ENCODE measurements at places on chromosomes 16 and 17.

GRCh38 chr17:58339755-58340404, 11.3 kb upstream of the TSPOAP1 start:
- no peak for DNase-seq

DNA sequence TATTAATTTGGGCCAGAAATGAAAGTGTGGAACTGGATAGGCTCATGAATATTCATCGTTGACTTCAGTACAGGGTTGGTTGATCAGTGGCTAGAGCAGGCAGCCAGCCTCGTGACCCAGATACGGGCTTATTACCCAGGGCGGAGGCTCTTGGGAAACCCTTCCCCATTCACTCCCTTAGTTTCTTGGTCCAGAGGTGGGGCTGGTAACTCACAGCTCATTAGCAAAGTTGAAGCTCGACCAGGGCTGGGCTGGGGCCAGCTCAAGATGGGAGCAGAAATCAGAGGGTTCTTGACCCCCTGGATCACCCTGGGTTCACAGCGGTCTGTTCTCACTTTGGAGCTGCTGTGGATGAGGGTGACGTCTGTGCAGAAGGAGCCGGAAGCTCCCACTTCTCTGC, 44.6 kb upstream of the GSE1 start:
- peaks cover 66% of the 10 kb centered on the region for H3K4me1 ChIP-seq
- H3K27ac ChIP-seq, result no peak overlapping the region
- peaks cover 13% of the 10 kb centered on the region for H3K36me3 ChIP-seq
- H3K27me3 ChIP-seq, result no peaks in the 10 kb centered on the region
- no peak overlapping the region for H3K4me3 ChIP-seq
- no peak for DNase-seq

GRCh38 chr17:80018917-80019651, 16.6 kb downstream of the TBC1D16 start:
- no peaks in the 10 kb centered on the region for H3K27me3 ChIP-seq
- no peak for DNase-seq
- H3K4me3 ChIP-seq, result no peak overlapping the region
- H3K4me1 ChIP-seq, result peaks cover 9% of the 10 kb centered on the region
- H3K27ac ChIP-seq, result no peak overlapping the region

GRCh38 chr17:39080421-39081078, 70.9 kb downstream of the PLXDC1 start:
- H3K4me3 ChIP-seq, result no peak overlapping the region
- peaks cover 4% of the 10 kb centered on the region for H3K4me1 ChIP-seq
- no peak overlapping the region for H3K27ac ChIP-seq
- DNase-seq, result no peak
- peaks cover 7% of the 10 kb centered on the region for H3K36me3 ChIP-seq
- H3K27me3 ChIP-seq, result peaks cover 4% of the 10 kb centered on the region

GRCh38 chr17:4386406-4386805, 19.9 kb upstream of the UBE2G1 start:
- H3K4me1 ChIP-seq, result no peaks in the 10 kb centered on the region
- DNase-seq, result no peak
- no peak overlapping the region for H3K4me3 ChIP-seq
- H3K27me3 ChIP-seq, result no peaks in the 10 kb centered on the region
- H3K36me3 ChIP-seq, result no peaks in the 10 kb centered on the region

DNA sequence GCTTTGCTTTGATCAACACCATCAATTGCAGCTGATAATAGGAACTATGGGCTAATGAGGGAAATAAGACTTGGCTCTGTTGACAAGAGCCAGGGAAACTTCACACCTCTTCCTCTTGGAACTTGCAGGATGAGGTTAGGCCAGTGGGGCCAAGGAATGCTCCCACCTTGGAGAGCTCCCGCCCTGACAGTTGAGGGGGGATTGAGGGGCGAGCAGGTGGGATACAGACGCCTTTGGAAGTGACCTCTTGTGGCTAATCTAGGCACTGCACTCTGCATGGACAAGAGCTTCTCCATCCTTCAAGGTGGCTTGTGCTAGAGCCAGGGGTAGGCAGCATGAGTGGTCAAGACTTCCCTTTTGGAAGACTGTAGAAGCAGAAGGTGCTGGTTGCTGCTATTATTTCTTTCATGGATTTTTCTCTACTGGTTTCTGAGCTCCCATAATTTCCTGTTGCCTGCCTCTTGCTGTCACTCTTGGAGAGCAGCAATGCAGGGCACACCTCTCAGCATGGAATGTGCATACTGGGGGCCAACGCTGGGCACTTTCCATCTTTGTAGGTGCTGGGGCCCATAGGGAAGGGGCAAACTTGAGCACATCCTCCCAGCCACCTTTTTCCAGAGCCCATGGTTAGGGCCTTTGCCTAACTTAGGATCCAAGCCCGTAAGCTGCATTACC, 2.3 kb upstream of the PHF12 start:
- H3K27ac ChIP-seq, result no peak overlapping the region
- no peaks in the 10 kb centered on the region for H3K36me3 ChIP-seq
- peaks cover 3% of the 10 kb centered on the region for H3K4me1 ChIP-seq
- no peaks in the 10 kb centered on the region for H3K27me3 ChIP-seq

DNA sequence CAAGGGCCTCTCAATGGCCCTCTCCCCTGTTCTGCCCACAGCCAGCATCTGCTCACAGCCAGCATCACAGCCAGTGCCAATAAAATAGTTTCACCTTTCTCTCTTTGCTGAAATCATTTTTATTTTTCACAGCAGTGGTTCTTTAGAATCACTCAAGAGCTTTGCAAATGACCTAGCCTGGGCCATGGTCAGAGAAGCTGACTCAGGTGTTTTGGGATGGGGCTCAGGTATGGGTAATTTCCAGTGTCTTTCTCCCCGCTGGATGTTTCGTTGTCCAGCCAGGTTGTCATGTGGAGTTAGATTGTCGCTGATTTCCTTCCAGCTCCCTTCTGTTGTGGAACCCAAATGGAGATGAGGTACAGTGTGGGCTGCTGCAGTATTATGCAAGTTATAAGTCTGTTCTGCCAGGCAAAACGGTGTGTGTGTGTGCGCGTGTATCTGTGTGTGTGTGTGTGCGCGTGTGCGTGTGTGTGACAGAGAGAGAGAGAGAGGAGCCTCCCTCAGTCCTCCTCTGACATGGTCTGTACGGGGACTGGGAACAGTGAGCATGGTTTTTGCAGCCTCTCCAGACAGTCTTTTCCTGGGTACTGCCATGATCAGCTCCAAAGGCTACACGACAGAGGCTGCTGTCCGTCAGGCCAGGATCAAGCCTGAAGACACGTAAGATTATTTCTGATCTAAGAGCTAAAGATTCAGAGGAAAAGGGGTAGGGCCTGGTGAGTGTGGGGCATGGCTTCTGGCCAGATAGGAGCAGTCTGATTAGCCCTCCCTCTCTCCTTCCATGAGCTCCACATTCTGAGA, 1.4 kb upstream of the PMP22 start:
- H3K27me3 ChIP-seq, result no peaks in the 10 kb centered on the region
- no peak overlapping the region for H3K4me3 ChIP-seq
- H3K4me1 ChIP-seq, result peaks cover 12% of the 10 kb centered on the region
- H3K36me3 ChIP-seq, result no peaks in the 10 kb centered on the region
- H3K27ac ChIP-seq, result no peak overlapping the region
- DNase-seq, result no peak

- no peaks in the 10 kb centered on the region for H3K36me3 ChIP-seq
- H3K27me3 ChIP-seq, result peaks cover 42% of the 10 kb centered on the region
- DNase-seq, result no peak
- no peak overlapping the region for H3K4me3 ChIP-seq
- H3K27ac ChIP-seq, result no peak overlapping the region
Observed at GRCh38 chr17:81184555-81184954, 18.5 kb upstream of the AATK start.

DNA sequence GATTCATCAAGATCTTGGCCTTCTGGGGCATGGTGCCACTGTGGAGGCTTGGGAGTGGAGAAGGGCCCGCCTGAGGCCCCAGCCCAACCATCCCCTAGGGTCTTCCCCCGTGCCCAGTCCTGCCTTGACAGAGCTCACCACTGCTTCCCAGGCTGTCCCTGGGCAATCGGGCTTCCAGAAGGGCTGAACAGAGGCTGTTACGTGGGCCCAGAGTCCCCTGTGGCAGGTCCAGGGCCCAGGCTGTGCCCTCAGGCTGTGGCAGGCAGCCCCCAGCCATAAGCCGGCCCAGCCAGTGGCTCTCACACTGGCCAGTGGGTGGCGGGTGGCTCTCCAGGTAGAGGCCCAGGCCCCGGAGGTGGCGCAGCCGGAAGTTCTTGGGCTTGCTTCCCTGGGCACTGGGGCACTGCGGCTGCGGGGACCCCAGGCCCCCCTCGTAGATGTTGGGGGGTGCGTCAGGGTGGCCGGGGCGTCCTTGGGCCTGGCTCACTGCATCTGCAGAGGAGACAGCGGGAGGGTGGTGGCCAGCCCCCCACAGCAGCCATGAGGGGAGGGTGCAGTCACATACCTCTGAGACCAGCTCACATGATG, 809 bp downstream of the C16orf90 start:
- no peak for DNase-seq
- peaks cover 6% of the 10 kb centered on the region for H3K4me1 ChIP-seq
- H3K27me3 ChIP-seq, result no peaks in the 10 kb centered on the region
- H3K36me3 ChIP-seq, result peaks cover 3% of the 10 kb centered on the region

DNA sequence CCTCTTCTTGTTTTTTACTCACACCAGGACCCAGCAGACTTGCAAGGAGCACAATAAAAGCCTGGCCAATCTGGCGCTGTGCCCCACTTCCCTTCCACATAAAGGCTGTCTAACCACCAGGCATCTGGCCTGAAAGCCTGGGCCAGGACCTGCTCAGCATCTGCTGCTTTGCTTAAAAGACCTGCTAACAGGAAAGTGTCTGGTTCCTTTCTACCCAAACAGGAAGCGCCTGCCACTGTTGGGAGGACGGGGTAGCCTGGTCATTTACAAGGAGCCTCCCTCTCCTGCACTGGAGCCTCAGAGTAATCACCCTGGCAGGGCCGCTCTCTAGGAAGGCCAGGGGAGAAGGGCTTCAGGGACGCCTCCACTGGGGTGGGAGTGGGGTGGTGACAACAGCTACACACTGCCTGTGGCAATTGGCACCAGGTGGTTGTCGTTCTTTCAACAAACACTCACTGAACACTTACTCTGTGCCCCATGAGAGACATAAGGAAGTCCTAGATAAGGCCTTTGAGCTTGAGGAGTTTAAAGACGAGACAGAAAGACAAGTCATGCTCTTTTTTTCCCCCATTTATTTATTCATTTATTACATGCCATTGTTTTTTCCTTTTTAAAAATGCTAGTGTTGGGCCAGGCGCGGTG, 6.3 kb upstream of the MMP28 start:
- H3K4me3 ChIP-seq, result no peak overlapping the region
- H3K36me3 ChIP-seq, result no peaks in the 10 kb centered on the region
- peaks cover 50% of the 10 kb centered on the region for H3K27me3 ChIP-seq
- H3K27ac ChIP-seq, result no peak overlapping the region
- no peaks in the 10 kb centered on the region for H3K4me1 ChIP-seq

GRCh38 chr17:5591966-5592365, 7.7 kb upstream of the NLRP1 start:
- H3K36me3 ChIP-seq, result no peaks in the 10 kb centered on the region
- no peak overlapping the region for H3K27ac ChIP-seq
- H3K4me3 ChIP-seq, result no peak overlapping the region
- H3K27me3 ChIP-seq, result peaks cover 14% of the 10 kb centered on the region

DNA sequence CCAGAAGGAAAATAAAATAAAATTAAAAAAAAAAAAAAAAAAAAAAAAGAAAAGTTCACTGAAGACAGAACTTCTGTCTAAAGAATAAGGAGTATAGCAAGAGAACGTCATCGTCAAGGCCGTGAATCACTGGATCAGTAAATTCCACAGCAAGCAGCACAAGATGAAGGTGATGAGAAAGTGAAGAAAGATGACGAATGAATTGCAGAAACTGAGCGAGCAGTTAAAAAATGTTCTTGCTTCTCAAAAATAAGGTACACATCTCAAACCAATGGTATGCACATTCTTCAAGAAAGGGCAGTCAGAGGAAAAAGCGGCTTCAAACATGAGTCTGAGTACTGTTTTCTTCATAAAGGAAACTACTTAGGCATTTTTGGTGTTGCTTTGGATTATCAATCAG, 104.7 kb downstream of the SMG6 start:
- DNase-seq, result no peak
- peaks cover 6% of the 10 kb centered on the region for H3K36me3 ChIP-seq
- no peak overlapping the region for H3K4me3 ChIP-seq
- H3K27me3 ChIP-seq, result no peaks in the 10 kb centered on the region

DNA sequence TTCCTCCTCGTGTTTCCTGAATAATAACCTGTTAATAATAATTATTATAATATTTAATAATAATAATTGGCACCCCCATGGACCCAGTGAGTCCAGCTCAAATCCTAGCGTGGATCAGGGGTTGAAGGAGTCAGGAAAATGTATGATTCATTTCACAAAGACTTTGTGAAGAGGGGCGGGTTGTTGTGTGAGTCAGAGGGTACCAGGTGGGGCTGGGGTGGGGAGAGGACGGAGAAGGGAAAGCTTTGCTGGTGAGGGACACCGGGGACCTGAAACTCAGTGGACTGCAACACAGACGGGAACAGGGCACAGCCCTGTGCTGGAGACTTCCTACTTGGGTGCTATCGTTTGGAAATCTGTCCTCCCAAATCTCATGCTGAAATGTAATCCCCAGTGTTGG, 3.1 kb upstream of the ADORA2B start:
- H3K36me3 ChIP-seq, result no peaks in the 10 kb centered on the region
- H3K4me1 ChIP-seq, result peaks cover 13% of the 10 kb centered on the region
- H3K27me3 ChIP-seq, result no peaks in the 10 kb centered on the region
- H3K27ac ChIP-seq, result no peak overlapping the region
- no peak overlapping the region for H3K4me3 ChIP-seq
- no peak for DNase-seq

- H3K27ac ChIP-seq, result no peak overlapping the region
- no peaks in the 10 kb centered on the region for H3K36me3 ChIP-seq
- peaks cover 94% of the 10 kb centered on the region for H3K27me3 ChIP-seq
- H3K4me3 ChIP-seq, result no peak overlapping the region
- H3K4me1 ChIP-seq, result peaks cover 6% of the 10 kb centered on the region
Observed at GRCh38 chr17:74937064-74938051, 1.7 kb downstream of the OTOP3 start.

- no peaks in the 10 kb centered on the region for H3K36me3 ChIP-seq
- no peak overlapping the region for H3K4me3 ChIP-seq
- no peak overlapping the region for H3K27ac ChIP-seq
- peaks cover 11% of the 10 kb centered on the region for H3K4me1 ChIP-seq
- H3K27me3 ChIP-seq, result no peaks in the 10 kb centered on the region
Observed at GRCh38 chr17:47201166-47201565, 8.0 kb upstream of the MYL4 start.

All from mesenchymal stem cell (in vitro differentiated cells and primary cell).